ENCODE measurements at places on chromosomes 16 and 17.
A peak's percentile ranks its signal among the peaks of the same experiment; 100 is the strongest.

DNA sequence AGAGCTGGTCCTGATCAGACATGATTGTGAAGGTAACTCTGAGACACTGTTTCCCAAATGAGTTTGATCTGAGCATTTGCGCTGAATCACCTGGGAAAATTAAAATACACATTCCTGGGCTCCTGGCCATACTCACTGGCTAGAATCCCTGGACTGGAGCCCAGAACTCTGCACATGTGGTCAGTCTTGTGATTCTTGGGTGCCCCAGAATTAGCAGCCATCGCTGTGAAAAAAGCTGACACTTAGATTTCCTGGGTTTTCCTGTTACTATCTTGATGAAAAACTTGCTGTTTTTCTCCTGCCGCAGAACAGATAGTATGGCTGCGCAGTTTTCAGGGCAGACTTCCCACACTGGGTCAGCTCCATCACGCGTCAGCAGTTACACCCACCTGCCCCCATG, 24.6 kb downstream of the NECAB2 start:
- DNase-seq: no peak

DNA sequence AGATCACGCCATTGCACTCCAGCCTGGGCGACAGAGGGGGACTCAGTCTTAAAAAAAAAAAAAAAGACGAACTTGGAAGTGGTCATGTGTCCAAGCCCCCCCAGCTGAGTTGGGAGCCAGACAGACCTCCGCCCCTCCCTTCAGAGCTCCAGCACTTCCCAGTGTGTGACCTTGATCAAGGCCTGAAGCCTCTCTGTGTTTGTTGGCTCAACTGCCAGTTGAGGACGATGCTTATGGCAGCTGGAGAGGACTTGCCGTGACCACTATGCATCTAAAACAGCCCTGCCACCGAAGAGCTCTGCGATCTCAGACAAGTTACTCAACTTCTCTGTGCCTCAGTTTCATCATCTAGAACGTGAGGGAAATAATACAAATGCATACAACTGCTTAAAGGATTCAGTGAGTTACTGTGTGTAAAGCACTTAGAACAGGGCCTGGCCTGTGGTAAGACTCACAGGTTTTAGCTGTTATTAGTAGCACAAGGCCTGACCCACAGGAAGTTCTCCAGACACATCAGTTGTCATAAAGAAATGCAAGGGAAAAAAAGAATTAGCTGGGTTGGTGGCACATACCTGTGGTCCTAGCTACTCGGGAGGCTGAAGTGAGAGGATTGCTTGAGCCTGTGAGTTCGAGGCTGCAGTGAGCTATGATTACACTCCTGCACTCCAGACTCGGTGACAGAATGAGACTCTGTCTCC, 7.0 kb upstream of the IL27 start:
- no peak for DNase-seq

- DNase-seq: no peak
Observed at GRCh38 chr17:43953746-43954145, at the start of gene PYY. Gene PYY (minus strand): TSS chr17:43953940. CDS start chr17:43953483, 457 bp downstream.

DNA sequence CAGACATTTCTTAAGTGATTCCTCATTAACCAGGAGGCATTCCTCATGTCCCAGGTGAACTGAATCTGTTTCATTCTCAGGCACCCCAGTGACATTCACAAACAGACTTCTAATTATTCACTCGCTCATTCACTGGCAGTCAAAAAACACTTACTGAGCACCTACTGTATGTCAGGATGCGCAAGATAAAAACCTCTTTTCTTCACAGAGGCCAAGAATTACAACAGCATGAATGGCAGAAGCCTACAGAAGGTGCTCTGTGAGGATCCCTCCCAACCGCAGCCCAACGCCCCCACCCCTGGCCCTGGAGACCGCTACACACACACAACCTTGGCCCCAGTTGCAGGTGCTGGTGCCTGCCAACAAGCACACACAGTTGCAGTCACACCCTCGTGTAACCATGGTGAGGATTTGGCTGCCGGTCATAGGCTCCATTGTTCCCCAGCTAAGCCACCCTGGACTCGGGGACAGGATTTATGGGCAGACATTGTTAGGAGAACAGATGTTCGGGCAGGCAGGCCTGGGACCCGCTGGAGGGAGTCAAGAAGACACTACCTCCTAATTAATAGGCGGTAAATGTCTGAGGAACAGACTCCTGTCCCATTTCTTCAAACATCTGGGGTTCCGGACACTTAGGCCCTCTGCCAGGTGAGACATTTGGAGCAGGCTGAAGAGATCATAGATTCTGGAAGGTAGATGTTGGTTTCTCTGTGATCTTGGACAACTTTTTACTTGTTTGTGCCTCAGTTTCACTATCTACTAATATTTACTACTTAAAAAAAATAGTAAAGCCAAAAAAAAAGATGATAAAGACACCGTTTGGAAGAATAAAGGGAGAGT, 43.2 kb downstream of the CUEDC1 start:
- peak; percentile 77 for DNase-seq

GRCh38 chr17:42975265-42975664, 4.6 kb downstream of the PTGES3L start:
- DNase-seq: no peak

DNA sequence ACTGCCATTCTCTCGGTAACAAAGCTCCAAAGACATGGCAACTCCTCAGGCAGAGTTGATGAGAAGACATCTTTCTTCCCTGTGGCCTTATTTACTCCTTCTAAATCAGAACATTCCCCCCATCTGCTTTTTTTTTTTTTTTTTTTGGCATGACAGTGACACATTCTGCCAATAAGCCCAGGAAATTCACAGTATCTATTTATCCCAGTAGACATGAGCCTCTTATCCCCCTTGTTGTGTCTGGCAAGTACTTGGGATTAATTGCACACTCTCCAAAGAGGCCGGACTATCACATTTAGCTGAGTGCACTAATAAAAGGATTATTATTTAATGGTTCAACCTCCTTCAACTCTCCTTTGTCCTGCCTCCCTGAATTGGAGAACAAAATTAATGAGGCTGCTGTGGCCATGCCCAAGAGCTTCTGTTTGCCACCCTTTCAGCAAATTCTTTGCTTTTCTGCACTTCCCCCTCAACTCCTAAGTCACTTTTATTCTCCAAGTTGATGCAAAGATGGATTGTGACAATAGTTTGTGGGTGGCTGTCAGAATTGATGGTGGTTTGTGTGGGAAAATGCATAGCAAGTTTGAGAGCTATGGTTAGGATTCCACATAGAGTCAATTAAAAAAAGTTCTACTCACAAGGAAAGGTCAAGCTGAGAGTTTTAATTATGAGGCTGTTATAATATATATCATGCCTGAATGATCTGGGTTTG, 47.2 kb downstream of the GPR139 start:
- DNase-seq: no peak

DNA sequence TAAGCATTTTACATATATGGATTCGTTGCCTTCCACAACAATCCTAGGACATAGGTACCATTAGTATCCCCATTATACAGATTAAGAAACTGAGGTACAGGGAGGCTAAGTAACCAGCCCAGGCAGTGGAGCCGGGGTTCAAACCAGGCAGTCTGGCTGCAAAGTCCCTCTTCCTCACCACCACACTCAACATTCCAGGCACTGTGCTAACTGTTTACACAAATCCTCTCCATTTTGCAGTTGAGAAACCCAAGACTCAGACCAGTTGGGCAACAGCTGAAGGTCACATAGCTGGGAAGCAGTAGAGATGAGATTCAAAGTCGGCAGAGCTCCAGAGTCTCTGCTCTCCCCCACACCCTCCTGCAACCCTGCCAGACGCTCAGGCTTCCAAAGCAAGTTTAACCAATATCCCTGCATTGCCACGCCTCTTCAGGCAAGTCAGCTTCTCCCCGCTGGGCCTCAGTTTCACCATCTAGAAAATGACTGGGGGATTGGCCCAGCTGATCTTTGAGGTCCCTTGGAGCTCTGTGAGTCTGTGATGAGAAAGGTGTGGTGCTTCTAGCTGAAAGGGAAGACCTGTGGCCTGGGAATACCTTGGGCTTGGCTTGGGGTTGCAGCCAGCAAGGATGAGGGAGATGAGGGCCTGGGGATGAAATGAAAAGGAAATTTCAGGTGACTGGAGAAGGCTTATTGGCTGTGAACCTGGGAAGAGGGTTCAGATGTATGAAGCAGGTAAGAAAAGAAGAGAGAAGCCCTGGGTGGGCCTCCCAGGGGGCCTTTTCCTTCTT, 14.0 kb downstream of the CCR7 start:
- no peak for DNase-seq

DNA sequence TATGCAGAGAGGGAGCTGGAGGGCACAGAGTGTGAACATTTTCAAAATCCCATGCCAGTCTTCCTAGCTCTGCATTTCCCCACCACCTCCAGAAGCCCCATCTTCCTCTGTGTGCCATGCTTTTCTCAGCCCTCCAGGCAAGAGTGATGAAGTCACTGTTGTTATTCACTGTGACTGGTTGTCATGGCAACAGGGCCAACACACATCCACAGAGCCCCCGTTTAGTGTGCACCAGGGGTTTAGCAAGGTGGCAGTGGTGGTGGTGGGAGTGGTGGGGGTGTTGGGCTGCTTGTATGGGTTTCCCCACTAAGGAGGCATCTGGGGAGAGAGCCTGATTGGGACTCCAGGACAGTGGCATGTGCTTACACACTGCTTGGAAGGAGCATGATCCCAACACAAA, 309.9 kb upstream of the ASIC2 start:
- DNase-seq: no peak

DNA sequence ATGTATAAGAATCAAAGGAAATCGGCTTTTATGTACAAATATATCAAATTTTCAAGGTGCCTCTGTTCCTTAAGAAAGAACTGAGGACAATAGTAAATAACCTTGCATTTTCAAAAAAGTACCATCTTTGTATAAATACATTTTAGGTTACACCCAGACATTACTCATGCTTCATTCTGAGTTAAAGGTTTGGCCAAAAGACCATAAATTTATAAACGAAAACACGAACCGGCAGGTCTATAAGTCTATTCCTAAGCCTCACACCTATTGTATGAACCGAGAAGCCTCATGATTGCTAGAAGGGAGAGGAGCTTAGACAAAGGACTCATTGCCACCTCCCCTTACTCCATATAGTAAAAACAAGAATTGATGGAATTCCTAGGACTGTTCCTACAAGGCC, 94.6 kb upstream of the PSMD7 start:
- no peak for DNase-seq

- DNase-seq: no peak
Observed at GRCh38 chr17:76382803-76383545, 1.4 kb upstream of the SPHK1 start.

- no peak for DNase-seq
Observed at GRCh38 chr17:49498029-49498615, 3.0 kb downstream of the NGFR start.

DNA sequence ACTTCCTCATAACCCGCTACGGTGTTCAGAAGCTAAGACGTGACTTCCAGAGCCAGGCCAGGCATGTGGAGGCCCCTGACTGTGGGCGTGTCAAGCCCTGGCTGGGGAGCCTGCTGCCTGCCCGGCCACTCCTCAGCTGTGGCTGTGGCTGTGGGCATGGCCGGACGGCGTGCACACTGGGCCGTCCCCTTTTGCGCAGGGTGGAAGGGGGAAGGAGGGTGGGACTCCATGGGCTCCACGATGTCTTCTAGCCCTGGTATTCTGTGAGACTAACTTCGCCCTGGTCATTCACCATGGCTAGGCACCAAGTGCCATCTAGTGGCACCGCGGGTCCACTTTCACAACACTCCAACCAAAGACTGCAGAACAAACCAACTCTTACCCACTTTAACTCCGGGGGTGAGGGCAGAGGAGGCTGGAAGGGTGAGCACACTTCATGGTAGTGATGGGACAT, 67.9 kb downstream of the N4BP1 start:
- no peak for DNase-seq

DNA sequence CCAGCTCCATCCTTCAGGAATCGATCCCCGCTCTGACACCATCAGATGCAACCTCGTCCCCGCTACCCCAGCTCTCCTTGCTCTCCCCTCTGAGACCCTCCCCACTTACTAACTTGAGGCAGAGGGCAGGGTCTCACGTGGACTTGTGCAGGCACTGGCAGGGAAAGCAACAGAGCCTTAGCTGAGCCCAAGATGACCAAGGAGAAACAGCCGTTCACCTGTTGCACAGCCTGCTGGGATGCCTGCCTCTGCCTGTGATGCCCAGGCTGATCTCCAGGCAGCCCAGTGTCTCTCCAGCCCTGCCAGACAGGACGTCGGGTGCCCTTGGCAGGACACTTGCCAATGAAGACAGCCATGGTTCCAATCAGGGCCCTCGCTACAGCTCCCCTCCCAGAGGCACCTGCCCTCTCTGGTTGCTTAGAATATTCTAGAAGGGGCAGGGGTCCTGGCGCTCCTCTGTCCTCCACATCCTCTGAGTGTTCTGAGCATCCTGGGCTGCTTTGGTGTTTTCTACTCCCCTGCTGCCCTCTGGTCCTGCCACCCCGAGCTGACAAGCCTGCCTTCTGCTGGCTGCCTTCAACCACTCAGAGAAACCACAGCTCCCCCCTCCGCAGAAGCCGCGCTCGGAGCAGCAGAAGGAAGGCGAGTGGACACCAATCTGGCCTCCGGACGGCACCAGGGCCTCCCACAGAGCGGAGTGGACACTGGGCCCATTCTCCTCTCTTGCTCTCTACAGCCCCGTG, 6.7 kb downstream of the CEP295NL start:
- DNase-seq: no peak

- DNase-seq: no peak
Observed at GRCh38 chr17:50931144-50931908, 65.2 kb upstream of the TOB1 start.

GRCh38 chr16:3638916-3639644, 15.4 kb upstream of the DNASE1 start:
- no peak for DNase-seq

DNA sequence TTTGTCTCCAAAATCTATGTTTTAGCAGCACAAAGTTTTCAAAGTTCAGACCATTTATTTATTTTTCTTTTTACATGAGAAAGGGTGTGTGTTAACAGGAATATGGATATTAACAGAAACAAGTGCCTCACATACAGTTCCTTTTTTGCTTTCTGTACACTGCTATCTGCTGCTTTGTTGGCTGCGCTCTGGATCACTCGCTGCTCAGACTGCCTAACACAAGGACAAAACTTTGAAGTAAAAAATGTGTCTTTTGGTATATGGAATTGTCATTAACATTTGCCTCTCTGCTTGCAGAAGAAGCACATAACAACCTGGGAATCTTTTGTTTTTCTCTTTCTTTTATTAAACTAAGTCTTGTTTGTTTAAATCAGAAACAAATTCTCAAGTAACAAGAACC, 262.8 kb downstream of the ZFHX3 start:
- DNase-seq: no peak

DNA sequence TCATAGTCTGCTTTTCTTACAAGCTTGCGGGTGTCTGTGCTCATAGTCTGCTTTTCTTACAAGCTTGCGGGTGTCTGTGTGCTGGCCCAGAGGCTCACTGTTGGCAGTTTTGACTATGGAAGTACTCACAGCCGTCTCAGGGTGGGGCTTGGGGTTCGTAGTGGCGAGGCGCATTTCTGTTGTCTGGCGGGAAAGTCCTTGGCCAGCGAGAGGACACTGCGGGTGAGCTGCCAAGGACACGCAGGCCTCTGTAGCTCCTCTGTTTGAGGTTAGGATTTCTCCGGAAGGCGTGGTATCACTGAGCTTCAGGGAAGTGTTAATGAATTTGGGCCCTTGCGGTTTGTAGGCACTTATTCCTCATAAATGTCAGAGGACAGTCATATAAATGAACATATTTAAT, 13.5 kb downstream of the TBCD start:
- DNase-seq: no peak

All from HFF-Myc (cell line).